ENCODE measurements at places on chromosomes 5 and 9. TPM values are rescaled to one million over a fixed set of nuclear protein-coding genes. Genes with fewer than 3 reads are reported as not detected.

Gene INSYN2B
- total RNA-seq, result 1.5 TPM

- no peaks in the 10 kb centered on the region for H3K27me3 ChIP-seq
- no peak overlapping the region for H3K27ac ChIP-seq
- H3K4me3 ChIP-seq, result no peak overlapping the region
- peaks cover 11% of the 10 kb centered on the region for H3K4me1 ChIP-seq
- H3K36me3 ChIP-seq, result peaks cover 31% of the 10 kb centered on the region
These were observed 11.4 kb downstream of the SHB start for GRCh38 chr9:38057416-38058195.

GRCh38 chr9:77946969-77947620, 84.5 kb downstream of the GNAQ start:
- H3K4me1 ChIP-seq, result peaks cover 9% of the 10 kb centered on the region
- no peaks in the 10 kb centered on the region for H3K27me3 ChIP-seq
- DNase-seq, result peak; percentile 5
- H3K4me3 ChIP-seq, result no peak overlapping the region

- DNase-seq, result peak; percentile 52
- H3K27me3 ChIP-seq, result no peaks in the 10 kb centered on the region
- H3K36me3 ChIP-seq, result peaks cover 16% of the 10 kb centered on the region
- no peak overlapping the region for H3K27ac ChIP-seq
These were observed 2.5 kb upstream of the HNRNPAB start for GRCh38 chr5:178201927-178202235.

Gene ARHGEF37
- total RNA-seq, result 5.2 TPM

Gene APBA1
- 0.07 TPM for total RNA-seq

Gene SPINK7
- total RNA-seq, result not detected

Gene ARID3C
- not detected for total RNA-seq

GRCh38 chr9:126114850-126115460, 211.7 kb upstream of the MVB12B start:
- no peak for DNase-seq
- H3K27ac ChIP-seq, result no peak overlapping the region
- H3K4me1 ChIP-seq, result no peaks in the 10 kb centered on the region
- no peak overlapping the region for H3K4me3 ChIP-seq

GRCh38 chr9:137951597-137952490, 74.3 kb downstream of the CACNA1B start:
- no peaks in the 10 kb centered on the region for H3K27me3 ChIP-seq
- no peak for DNase-seq
- H3K4me3 ChIP-seq, result no peak overlapping the region
- no peak overlapping the region for H3K27ac ChIP-seq

Gene RNF145
- 21.8 TPM for total RNA-seq

GRCh38 chr9:125477089-125477544, 215.5 kb downstream of the GAPVD1 start:
- no peak overlapping the region for H3K4me3 ChIP-seq
- no peak overlapping the region for H3K27ac ChIP-seq
- no peaks in the 10 kb centered on the region for H3K36me3 ChIP-seq
- no peaks in the 10 kb centered on the region for H3K4me1 ChIP-seq

- H3K36me3 ChIP-seq, result peaks cover 10% of the 10 kb centered on the region
- no peaks in the 10 kb centered on the region for H3K4me1 ChIP-seq
- H3K4me3 ChIP-seq, result no peak overlapping the region
- no peak overlapping the region for H3K27ac ChIP-seq
- no peaks in the 10 kb centered on the region for H3K27me3 ChIP-seq
These were observed 20.2 kb downstream of the KDM3B start for GRCh38 chr5:138372653-138373052.

Gene PCDHAC2
- 4.2 TPM for total RNA-seq

Gene RAB24
- 40.3 TPM for total RNA-seq

DNA sequence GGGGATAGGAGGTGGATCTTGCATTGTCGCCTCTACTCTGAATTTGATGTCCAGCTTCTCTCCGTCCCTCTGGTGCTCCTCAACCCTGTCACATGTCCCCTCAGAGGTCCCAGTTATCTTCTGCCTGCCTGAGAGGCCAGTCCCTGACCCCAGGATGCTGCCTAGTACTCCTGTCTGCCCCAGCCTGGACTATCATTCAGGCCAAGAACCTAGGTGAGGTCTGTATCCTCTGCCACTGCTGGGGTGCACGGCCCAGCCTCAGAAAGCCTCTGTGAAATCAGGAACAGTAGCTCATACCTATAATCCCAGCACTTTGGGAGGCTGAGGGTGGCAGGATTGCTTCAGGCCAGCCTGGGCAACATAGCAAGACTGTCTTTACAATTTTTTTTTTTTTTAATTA, 8.6 kb downstream of the SPINK4 start:
- H3K27ac ChIP-seq, result no peak overlapping the region
- H3K27me3 ChIP-seq, result no peaks in the 10 kb centered on the region
- H3K4me3 ChIP-seq, result no peak overlapping the region
- H3K36me3 ChIP-seq, result peaks cover 5% of the 10 kb centered on the region
- no peak for DNase-seq

DNA sequence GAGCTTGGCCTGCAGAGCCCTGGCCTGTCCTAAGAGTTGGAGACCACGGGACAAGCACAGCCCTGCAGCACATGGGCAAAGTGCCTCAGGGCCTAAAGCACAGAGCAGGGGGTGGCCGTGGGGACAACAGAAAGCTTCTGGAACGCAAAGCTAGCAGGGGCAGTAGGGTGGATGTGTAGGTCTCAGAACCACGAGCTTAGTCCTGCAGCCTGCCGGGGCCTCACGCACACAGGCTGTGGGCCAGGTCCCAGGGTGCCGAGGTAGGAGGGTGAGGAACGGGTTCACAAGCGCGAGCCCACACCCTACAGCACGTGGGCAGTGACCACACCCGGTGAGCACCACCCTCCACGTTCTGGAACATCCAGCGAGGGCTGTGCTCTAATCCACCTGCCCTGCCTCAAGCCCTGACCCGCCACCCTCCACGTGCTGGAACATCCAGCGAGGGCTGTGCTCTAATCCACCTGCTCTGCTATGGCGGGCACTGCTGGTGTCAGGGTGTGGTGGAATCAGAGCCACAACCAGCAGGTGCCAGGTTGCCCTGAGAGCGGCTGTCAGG, 9.3 kb downstream of the CLPTM1L start:
- peaks cover 53% of the 10 kb centered on the region for H3K36me3 ChIP-seq
- H3K4me1 ChIP-seq, result no peaks in the 10 kb centered on the region
- H3K27me3 ChIP-seq, result no peaks in the 10 kb centered on the region
- H3K4me3 ChIP-seq, result no peak overlapping the region
- H3K27ac ChIP-seq, result no peak overlapping the region

DNA sequence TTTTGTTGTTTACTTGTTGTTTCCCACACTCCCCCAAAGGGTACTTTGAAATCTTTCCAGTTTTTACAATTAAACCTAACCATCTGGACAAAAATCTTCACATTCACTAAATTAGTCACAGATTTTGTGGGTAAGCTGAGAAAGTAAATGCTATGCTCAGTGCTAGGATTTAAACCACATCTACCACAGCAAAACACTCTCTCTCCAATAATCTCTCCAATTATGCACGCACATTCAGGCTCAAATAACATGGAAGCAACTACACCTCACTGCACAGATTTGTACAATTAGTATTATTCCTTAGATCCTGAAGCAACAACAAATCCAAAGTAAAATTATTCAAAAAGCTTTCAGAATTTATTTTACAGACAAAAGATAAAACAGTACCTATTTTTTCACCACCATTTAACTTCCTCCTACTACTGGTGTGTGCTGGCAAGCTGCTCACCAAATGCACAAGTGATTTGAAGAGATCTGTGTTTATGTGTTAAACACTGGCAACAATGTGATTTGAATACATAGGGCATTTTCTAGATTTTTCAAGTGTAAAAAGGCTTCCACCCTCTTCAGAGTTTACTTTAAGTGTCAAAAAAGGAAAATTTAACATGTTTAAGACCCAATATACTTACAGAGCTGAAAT, 16.6 kb downstream of the ZNF608 start:
- DNase-seq, result no peak
- H3K4me1 ChIP-seq, result no peaks in the 10 kb centered on the region
- H3K27me3 ChIP-seq, result no peaks in the 10 kb centered on the region
- H3K36me3 ChIP-seq, result no peaks in the 10 kb centered on the region
- H3K4me3 ChIP-seq, result no peak overlapping the region

Gene SMIM33
- not detected for total RNA-seq

- peak overlapping the region; percentile 100 for H3K4me3 ChIP-seq
- no peaks in the 10 kb centered on the region for H3K36me3 ChIP-seq
- H3K27ac ChIP-seq, result peak overlapping the region; percentile 76
- H3K27me3 ChIP-seq, result no peaks in the 10 kb centered on the region
These were observed 1.7 kb downstream of the TUT7 start for GRCh38 chr9:86352440-86353077.

Gene PCDHGB7
- 0.44 TPM for total RNA-seq

DNA sequence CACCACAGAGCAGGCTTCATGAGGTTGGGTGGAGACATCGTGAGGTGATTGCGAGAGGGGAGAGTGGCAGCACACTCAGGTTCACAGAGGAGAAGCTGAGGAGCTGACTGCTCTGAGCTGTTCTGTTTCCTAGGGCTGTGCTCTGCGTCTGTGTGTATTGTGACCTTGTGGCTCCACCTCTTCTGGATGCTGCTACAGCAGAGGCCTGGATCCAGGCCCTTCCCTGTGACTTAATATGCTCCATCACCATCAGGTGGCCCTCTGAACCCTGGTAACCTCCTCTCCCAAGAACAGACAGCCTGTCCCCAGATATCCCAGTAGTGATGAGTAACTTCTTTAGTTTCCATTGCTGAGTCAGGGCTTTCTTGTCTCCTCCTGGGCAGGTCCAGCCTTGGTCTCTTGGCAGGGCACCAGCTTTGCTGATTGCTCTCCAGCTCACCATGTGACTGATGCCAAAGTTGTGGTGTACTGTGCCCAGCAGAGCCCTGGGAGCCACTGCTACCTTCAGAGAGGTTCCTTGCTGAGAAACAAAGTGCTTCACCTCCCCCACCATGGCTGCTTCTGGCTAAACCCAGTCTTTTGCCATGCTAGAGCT, 212.8 kb upstream of the CHD1 start:
- no peaks in the 10 kb centered on the region for H3K4me1 ChIP-seq
- peaks cover 11% of the 10 kb centered on the region for H3K27me3 ChIP-seq
- peak; percentile 25 for DNase-seq
- H3K4me3 ChIP-seq, result no peak overlapping the region
- H3K27ac ChIP-seq, result no peak overlapping the region
- H3K36me3 ChIP-seq, result no peaks in the 10 kb centered on the region

Gene ZBTB5
- total RNA-seq, result 6.4 TPM

- no peaks in the 10 kb centered on the region for H3K4me1 ChIP-seq
- no peaks in the 10 kb centered on the region for H3K27me3 ChIP-seq
- no peak overlapping the region for H3K4me3 ChIP-seq
- H3K36me3 ChIP-seq, result no peaks in the 10 kb centered on the region
These were observed 17.4 kb upstream of the ENTREP1 start for GRCh38 chr9:69307446-69308205.

Gene NMUR2
- total RNA-seq, result not detected

Gene SLC34A1
- 0.07 TPM for total RNA-seq

DNA sequence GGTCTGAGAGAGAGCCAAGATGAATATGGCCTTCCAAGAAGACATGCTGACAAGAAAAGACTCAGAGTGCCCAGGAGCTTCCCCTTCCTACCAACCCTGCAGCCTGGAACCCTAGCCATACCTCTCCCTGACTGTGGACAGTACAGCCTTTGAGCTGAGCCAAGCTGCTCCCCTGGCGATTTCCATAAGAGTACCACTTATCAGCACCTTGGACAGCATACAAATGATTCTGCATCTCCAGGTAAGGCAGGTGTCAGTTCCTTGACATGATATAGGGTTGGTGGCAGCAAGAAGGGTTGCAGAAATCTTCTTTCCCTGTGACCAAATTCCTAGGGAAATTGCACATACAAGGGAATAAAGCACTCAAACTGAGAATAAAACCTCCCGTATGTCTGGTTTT, 58.3 kb downstream of the MFAP3 start:
- H3K36me3 ChIP-seq, result no peaks in the 10 kb centered on the region
- no peaks in the 10 kb centered on the region for H3K4me1 ChIP-seq
- H3K27me3 ChIP-seq, result 0 out of 2 replicates have a peak, but pooled peaks cover 9% of the 10 kb centered on the region
- no peak overlapping the region for H3K27ac ChIP-seq
- peak; percentile 44 for DNase-seq

Gene LPCAT1
- 121 TPM for total RNA-seq

DNA sequence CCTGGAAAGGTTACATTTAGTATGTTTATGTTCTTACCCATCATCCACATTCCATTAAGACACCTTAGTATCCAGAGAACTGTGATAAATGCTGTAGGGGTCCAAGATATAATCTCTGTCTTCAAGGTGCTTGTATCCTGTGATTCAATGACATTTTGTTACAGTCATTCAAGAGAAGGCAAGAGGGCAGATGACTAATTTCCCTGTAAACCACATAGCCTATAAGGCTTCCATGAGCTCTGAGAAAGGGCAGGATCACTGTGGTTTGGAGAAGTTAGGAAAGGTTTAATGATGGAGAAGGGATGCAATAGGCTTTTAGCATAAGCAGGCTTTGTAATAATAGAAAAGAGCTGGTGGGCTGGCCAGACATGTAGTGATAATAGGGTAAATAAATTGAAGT, 40.0 kb downstream of the PAPPA start:
- peaks cover 46% of the 10 kb centered on the region for H3K4me1 ChIP-seq
- no peaks in the 10 kb centered on the region for H3K36me3 ChIP-seq
- H3K27me3 ChIP-seq, result no peaks in the 10 kb centered on the region
- peak overlapping the region; percentile 63 for H3K27ac ChIP-seq

- H3K4me3 ChIP-seq, result peak overlapping the region; percentile 84
- no peaks in the 10 kb centered on the region for H3K27me3 ChIP-seq
- H3K36me3 ChIP-seq, result no peaks in the 10 kb centered on the region
- peak; percentile 47 for DNase-seq
- peak overlapping the region; percentile 36 for H3K27ac ChIP-seq
These were observed 2.4 kb downstream of the SMARCA2 start for GRCh38 chr9:2017331-2018161.

DNA sequence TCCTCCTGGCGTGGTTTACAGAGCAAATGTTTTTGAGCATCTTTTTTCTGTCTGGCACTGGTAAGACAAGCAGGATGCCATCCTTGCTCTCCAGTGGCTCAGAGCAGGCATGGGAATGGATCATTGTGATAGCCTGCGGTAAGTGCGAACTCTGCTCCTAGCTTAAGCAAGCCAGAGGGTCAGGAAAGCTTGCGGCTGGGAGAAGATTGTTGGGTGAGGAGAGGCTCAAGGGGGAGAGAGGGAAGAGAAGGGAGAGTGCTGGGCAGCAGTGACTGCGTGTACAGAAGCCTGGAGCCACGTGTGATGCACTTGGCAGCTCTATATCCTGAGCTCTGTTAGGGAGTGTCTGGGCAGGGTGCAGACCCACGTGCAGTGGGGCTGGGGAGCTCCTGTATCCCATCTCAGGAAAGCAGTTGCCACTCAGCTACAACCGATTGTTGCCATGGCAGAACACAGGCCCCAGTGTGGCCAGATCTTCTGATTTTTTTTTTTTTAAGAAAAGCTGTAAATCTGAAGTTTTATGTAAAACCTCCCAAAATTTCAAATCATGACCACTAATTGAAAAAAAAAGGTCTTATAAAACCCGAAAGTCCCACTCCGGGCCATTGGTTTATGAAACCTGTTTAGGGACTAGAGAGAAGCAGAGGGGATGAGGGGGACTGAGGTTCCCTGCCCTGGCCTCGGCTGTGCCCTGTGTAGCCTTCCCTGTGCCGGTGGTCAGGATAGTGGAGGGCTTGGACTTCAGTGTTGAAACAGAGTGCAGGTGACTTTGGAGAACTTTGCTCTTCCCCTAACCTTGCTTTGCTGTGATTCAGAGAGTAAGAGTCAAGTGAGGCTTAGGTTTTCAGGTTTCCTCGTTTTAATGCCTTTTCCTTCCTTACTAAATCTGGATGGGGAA, 67.3 kb downstream of the ZNF618 start:
- no peak overlapping the region for H3K4me3 ChIP-seq
- no peaks in the 10 kb centered on the region for H3K27me3 ChIP-seq
- no peak overlapping the region for H3K27ac ChIP-seq

Measured in PC-3 (cell line).